NCI-H226 (cell line): ENCODE measurements at places on chromosomes 5 and 9.

GRCh38 chr9:34276772-34277171, 52.3 kb downstream of the KIF24 start:
- DNase-seq: no peak

- DNase-seq: no peak
These were observed 33.8 kb downstream of the OTULINL start for GRCh38 chr5:14615365-14615764.

DNA sequence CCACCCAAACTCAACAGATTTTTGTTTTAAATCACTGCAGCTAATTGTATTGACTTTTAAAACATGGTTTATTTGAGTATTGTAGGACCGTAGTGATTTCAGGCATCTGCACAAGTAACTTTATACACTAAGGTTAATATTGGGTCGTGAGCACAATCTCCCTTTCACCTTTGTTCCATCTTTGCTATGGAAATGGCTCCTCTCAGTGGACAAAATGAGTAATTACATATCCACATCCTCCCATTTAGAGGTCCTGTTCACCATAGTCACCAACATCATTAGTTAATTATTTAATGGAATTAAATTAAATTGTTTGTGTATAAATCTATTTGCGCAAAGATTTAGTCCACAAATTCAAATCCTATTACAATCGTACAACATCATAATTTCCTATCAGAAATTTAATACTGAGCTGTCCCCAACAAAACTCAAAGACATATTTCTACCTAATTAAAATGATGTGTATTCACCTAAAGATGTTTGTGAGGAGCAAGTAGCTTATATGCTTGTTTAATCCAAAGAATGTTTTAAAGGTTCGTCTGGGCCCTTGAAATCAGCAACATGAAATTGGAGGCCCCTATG, 173.0 kb upstream of the DAPK1 start:
- DNase-seq: peak; percentile 38

DNA sequence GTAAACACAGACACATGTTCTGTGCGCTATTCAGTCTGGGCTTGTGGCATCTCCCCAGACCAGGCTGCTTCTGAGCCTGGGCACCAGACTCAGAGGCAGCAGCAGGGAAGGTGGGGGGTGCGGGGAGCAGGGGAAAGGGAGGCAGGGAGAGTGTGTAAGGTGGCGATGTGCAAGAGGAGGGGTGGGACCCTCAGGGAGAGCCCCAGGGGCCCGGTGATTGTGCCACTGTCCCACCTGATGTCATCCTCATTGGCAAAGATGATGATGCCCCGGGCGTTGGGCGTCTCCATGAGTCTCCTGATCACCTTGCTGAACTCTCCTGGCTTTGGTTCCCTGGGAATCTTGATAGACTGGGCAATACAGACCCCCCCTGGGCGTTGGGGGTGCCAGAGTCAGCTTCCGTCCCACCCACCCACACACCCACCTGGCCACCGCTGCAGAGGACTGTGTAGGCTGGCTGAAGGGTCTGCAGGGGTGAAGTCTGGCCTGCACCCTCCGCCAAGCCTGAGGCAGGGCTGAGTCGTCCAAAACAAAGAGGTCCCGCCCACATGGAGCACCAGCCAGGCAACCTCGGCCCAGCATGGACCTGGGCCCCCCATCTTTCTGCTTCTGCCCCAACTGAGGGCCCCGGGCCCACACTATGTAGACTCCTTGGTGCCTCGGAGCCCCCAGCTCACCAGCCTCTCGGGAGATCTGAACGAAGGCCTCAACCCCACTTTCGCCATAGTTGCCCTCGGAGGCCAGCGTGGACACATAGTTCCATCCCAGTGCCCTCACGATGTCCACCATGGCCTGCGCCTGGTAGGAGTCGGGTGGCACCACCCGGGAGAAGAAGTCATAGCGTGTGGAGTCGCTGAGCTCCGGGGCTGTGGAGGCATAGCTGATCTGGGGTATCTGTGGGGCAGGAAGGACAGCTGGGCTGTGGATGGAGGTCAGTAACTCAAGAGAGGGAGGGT, 3.7 kb downstream of the GRM6 start:
- DNase-seq: no peak

DNA sequence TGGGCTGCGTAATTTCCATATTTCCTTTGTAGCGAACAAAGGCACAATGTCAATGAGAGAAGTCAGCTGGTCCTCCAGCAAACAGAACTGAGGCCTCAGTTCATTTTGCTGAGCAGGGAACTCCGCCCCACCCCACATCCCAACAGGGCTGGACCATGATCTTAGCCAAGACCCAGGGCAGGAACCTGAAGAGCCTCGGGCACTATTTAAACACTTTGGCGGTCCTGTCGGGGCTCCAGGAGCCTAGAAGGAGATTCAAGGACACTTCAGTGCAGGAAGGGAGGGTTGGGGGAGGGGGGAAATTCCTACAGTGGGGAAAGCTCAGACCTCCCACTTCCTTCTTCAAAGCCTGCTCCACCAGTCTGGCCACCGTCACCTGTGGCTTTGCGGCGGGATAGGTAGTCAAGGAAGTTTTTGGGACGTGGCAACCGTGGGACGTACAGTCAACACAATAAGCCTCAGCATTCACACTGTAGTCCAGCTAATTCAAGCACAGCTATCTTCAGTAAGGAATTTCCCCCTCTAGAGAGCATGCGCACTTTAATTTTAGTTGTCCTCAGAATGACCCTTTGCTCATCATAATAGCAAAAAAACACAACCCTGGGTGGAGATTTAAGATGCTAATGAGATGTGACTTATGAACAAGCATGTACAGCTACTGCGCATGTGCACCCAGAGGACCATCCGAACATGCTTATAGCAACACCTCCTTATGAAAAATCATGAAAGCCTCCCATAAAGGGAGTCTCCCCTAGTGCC, 30.9 kb downstream of the S1PR3 start:
- DNase-seq: peak; percentile 94

- DNase-seq: no peak
These were observed 184.5 kb downstream of the CRB2 start for GRCh38 chr9:123540457-123540856.

GRCh38 chr5:113311301-113311700, 123.5 kb downstream of the TSSK1B start:
- no peak for DNase-seq

DNA sequence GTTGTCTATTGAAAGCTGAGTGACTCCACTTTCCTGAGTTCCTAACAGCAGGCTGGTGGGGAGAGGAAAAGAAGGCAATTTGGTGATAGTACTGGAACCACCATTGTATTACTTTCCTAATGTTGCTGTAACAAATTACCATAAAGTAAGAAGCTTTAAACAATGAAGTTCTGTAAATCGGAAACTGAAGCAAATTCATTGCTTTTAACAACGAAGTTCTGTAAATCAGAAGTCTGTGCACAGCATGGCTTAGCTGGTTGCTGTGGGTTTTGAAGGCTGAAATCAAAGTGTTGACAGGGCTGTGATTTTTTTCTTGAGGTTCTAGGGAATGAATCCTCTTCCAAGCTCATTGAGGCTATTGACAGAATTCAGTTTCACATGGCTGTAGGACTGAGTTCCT, 72.3 kb downstream of the SLC44A1 start:
- no peak for DNase-seq

GRCh38 chr9:113901221-113901688, 25.1 kb downstream of the ZNF618 start:
- DNase-seq: no peak

DNA sequence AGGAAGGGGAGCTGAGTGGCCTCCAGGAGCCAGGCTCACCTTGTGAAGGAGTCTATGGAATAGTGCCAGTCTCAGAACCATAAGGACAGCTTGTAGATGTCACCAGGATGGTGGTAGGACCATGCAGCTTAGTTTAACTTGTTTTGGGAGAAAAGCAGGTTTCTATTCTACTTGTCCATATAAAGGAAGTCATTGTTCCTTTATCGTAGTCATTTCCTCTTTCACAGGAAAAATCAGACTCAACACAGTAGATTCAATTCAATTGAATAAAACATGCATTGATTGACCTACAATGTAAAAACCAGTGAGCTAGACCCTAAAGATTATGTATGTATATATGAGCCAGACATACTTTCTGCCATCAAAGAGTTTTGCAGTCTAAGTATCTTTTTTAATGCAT, 53.3 kb downstream of the MEGF10 start:
- DNase-seq: no peak

DNA sequence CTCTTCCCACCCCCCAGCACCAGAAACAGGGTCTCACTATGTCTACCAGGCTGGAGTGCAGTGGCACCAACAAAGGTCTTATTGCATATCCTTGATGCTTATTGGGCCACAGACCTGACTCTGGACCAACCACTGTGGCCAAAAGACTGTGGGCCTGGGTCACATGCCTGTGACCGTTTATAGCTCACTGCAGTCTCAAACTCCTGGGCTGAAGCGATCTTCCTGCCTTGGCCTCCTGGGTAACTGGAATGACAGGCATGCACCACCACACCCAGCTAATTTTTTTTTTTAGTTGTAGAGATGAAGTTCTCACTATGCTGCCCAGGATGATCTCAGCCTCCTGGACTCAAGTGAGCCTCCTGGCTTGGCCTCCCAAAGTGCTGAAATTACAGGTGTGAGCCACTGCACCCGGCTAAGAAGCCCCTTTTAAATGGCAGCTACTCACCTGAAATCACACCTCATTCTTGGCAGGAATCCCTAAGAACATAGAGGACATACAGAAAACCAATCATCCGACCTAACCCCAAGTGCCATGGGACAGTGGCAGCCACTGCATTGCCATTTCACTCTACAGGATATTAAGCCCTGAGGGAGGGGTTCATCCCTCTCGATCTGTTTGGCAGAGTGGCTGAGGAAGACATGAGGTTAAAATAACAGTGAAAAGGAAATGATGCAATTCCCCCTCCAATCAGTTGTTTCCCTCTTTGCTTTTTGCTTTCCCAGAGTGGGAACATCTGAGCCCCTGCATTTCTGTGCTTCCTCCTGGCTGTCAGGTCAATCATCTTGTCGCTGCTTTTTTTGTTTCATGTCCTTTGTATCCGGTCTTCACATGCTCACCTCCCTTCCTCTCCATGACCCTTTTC, 74.6 kb downstream of the LRRC70 start:
- DNase-seq: peak; percentile 17

DNA sequence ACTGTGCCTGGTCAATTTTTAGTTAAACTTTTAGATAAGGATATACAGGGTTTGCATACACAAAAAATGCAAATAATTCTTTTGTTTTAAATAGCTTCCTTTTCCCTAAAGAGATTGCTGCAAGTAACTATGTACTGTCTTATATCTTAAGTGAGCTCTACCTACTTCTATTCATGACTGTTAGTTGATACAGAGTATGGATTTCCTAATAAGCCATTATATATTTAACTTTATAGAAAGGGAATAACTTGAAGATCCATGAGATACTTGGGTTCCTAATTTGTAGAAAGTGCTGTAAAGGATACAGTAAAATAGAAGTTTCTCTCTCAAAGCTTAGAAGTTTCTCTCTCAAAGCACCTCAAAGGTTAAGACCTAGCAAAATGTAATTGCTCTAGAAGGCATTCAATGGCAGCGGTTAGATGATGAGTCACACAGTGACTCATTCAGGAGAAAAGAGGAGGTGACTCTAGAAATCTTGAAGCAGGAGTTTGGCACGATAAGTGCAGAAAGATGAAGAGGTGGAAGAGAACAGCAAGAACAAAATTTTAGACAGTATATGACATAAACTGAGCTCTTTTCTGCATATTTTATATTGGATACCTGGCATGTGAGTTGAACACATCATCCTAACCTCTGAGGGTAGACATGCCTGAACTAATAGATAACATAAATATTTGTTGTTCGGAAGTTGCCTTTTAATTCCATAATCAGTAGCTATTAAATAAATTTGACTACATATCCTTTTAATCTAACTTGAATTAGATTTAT, 5.5 kb upstream of the DNAJC21 start:
- peak; percentile 88 for DNase-seq

GRCh38 chr9:121718084-121718483, 66.7 kb downstream of the DAB2IP start:
- no peak for DNase-seq

- DNase-seq: peak; percentile 78
These were observed 32.4 kb upstream of the CAST start for GRCh38 chr5:96629774-96630173.

DNA sequence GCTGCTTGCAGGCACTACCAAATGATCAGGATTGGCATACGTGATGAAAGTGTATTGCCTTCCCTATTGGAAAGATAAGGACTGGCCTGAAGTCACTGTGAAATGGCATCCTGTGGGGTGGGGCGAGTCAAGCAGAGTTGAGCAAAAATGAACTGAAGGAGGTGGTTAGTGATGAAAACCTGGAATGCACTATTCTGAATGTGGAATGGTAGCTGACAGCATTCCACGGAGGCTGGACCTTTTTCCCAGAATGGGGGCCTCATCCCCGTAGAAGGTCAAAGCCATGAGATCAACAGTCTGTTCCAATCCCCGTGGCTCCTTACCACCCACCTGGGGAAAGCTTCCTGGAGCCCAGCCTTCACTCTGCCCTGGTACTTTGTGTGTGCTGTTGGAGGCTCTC, 37.7 kb downstream of the ASS1 start:
- no peak for DNase-seq
